NCI-H524 (cell line): ENCODE measurements at places on chromosomes 16 and 17.

GRCh38 chr16:80948886-80949493, 57.7 kb downstream of the CMC2 start:
- peak; percentile 52 for DNase-seq

DNA sequence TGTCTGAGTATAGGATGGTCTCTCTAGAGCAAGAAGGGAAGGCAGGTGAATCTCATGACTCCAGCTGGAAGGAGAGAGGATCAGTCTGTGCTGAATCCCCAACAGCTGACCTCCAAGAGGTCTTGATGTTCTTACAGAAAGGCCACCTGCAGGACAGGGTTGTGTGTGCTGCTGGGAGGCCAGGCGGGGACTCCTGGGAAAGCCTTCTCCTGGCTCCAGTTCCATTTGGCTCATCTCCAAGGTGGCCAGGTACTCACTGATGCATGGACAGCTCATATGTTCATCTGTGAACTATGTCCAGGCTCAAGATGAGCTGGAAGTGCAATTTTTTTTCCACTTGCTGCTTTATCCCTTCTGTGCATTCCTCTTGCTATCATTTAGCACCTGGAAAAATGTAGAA, 730.2 kb upstream of the RBFOX1 start:
- DNase-seq = no peak

DNA sequence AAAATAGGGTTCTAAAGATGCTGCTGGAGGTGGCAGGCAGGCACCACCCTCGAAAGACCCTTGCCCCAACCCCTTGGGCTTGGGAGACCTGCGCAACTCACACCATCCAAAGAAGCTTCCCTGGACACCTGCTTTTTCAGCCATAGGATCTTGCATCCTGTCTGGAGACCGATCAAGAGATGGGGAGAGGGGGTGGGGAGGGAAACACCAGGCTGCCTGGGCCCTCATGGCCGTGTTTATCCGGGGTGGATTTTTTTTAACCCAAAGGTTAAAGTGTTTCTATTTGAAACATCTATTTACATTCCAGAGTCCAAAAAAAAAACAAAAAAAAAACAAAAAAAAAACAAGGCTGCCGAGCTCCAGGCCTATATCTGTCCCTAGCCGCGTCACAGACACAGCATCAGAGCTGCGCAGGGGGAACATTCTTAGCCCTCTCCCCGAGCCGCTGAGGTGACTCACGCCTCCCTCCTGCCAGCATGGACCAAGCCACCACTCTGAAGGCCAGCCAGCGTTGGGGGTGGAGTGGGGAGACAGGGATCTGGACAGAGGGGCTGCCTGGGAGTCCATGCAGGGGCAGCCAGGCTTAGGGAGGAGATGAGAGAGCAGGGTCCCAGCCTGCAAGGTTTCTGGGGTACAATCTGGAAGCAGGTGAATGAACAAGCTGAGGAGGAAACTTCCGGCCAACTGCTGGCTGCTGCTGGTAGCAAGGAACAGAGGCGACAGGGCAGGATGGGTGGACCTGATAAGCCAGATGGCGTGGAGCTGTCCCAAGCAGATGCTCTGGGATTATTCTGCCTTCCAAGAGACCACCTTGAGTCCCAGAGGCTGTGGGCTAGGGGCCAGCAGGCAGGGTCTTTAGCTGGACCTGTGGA, 14.8 kb downstream of the HDAC5 start:
- peak; percentile 84 for DNase-seq

GRCh38 chr17:49959183-49959935, 9.6 kb upstream of the DLX4 start:
- DNase-seq = no peak

- DNase-seq = no peak
Measured at GRCh38 chr17:46925185-46925868, 2.4 kb downstream of the GOSR2 start.

DNA sequence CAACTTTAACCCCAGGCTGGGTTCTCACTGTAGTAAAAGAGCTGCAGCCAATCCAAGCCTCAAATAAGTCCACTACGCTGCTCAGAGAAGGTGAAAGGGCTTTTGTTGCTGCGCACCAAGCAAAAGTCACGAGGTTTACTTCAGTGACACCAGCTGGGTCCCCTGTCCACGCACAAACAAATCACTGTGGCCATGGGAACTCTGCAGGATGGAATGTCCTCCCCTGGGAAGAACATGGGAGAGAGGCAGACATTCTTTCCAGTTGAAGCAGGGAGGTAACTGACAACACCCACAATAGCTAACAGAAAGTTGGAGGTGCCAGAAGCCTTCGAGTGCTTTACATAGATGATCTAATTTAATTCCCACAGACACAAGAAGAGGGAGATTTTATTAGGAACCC, 181.9 kb downstream of the PMP22 start:
- DNase-seq = no peak

DNA sequence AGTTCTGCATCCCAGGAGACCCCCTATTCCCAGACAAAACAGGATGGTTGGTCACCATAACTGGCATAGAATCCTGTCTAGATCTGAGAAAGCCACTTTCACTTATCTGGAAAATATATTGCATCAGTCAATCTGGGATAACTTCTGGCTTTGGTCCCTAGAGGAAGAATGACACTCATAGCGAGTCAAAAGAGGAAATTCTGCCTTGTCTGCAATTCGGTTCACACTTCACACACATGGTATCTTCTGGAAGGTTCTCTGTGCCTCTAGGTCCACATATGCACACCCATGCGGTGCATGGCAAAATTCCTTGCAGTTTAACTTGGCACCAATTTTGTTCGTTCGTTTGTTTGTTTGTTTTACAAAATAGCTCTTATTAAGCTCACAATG, 49.2 kb upstream of the WSCD1 start:
- DNase-seq = no peak

DNA sequence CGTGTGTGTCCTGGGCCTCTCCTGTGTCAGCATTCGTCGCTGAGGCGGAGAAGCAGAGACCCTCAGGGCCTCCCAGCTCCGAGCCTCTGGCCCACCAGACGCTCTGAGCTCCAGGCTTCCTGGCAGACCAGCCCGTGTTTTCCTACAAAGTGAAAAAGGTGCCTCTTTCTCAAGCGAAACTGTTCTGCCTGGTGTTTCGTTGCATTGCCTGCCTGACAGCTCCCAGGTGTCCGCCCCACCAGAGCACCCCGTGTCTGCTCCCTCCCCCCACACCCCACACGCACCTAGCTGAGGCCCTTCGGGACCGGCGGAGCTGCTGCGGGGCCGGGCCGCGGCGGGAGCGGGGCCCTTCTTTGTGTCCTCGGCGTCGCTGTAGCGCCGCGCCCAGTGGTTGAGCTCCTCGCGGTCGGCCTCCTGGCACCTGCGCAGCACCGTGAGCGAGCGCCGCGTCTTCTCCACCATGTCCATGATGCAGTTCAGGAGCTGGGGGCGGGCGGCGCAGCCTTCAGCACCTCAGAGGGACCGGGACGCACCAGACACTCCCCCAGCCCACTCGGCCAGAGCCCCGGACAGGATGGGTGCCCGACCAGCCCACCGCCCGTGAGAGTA, 14.7 kb upstream of the PABPN1L start:
- DNase-seq = no peak

GRCh38 chr16:50267151-50267631, 840 bp downstream of the ADCY7 start:
- peak; percentile 24 for DNase-seq

DNA sequence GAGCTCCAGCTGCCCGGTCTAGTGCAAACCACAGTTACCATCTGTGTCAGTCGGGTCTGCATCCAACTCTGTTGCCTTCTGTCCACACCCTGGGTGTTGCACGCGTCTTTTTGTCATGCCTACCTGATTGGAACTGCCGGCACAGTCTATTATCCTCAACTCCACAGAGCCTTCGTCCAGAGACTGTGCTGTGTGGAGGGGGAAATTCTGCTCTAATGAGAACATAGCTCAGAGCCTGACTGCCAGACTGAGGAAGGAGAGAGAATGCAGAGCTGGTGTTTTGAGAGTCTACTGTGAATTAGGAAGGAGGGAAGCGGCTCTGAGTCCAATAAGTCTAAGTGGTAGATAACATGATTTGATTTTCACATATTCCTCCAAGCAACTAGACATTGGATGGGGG, 68.3 kb upstream of the GPR139 start:
- DNase-seq = no peak

GRCh38 chr16:49466881-49467280, 93.3 kb downstream of the C16orf78 start:
- DNase-seq = peak; percentile 27
